T-helper 22 cell (primary cell): ENCODE measurements at places on chromosomes 13 and 19.
A peak's percentile ranks its signal among the peaks of the same experiment; 100 is the strongest.

GRCh38 chr13:25067064-25067463 is 28.9 kb upstream of the PABPC3 start:
- no peak for DNase-seq

GRCh38 chr19:20422216-20423205 is 143.1 kb downstream of the ZNF737 start:
- DNase-seq = no peak

- no peak for DNase-seq
Measured at GRCh38 chr13:109500146-109500773, 286.1 kb downstream of the IRS2 start.

- DNase-seq = no peak
Measured at GRCh38 chr13:33227927-33228647, 57.5 kb downstream of the STARD13 start.

- no peak for DNase-seq
Measured at GRCh38 chr13:46496086-46496485, 56.9 kb upstream of the LRCH1 start.

- DNase-seq = no peak
Measured at GRCh38 chr13:80591976-80592740, 251.2 kb upstream of the SPRY2 start.

- no peak for DNase-seq
Measured at GRCh38 chr19:49678985-49679770, 2.1 kb downstream of the PRMT1 start.

- peak; percentile 88 for DNase-seq
Measured at GRCh38 chr19:9323919-9324583, at the start of gene ZNF559. Gene ZNF559 (plus strand): TSS chr19:9324179. CDS start chr19:9338550, 14,371 bp downstream.

- DNase-seq = peak; percentile 68
Measured at GRCh38 chr19:10580979-10581631, 6.0 kb downstream of the AP1M2 start.

DNA sequence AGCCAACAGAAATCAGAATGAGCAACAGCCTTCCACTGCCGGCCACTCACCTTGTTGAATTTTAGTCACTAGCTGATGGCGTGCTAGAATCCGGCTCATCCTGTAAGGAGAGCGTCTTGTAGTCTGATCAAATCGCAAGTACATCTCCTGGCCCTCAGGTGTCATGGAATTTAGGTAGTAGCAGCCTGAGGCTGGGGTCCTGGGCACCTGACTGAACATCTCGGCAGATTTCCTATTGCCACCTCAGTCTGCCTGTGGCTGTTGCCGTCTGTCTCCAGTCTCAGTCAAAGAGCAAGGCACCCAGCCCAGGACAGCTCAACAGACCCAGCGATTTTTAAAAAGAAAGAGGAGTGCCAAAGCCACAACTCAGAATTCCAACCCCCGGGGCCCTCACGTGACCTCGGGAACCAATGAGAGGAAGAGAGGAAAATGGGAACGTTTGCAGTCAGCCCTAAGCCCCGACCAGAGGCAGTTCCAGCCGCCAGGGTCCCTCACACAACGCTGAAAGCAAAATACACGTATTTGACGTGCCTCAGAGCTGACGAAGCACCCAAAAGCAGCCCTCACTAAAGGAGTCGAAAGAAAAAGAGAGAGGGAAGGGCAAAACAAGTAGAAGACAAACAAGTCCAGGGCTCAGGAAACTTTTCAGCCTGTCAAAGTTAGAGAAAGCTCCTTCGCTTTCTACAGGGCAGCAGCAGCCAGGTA is at the start of gene STARD13:
Gene STARD13, minus strand, starts transcription at position 336 of the 705 bp plus-strand sequence. Its CDS starts 117 bp downstream, at position 219.
- no peak for DNase-seq

GRCh38 chr19:35784503-35785338 is 9.4 kb downstream of the ARHGAP33 start:
- no peak for DNase-seq

GRCh38 chr13:102678339-102679107 is 16.3 kb downstream of the METTL21C start:
- no peak for DNase-seq

- DNase-seq = no peak
Measured at GRCh38 chr19:469833-470232, 9.0 kb upstream of the SHC2 start.

- DNase-seq = no peak
Measured at GRCh38 chr13:45859705-45860104, 8.2 kb upstream of the SIAH3 start.

DNA sequence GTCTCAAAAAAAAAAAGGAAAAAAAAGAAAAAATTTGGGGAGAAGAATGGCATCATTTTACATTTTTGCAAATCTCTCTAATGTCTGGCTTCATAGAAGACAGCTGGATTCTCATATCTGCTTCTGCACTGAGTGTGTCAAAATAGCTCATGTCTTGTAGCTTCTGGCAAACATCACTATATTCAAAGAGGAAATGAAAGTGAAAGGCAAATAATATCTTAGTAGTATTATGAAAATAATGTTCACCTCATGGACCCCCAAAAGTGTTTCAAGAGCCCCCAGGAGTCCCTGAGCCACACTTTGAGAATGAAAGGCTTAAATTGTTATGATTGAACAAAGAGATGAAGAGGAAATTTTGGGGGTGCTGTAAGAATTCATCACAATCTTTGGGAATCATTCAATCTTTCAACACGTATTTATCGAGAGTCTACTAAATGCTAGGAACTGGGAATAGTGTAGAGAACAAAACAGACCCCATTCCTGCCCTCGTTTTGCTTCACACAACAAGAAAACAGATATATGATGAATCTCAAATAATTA is 1.2 kb upstream of the SLC6A16 start:
- DNase-seq = no peak

- no peak for DNase-seq
Measured at GRCh38 chr13:37209621-37210580, 104.4 kb upstream of the CSNK1A1L start.

DNA sequence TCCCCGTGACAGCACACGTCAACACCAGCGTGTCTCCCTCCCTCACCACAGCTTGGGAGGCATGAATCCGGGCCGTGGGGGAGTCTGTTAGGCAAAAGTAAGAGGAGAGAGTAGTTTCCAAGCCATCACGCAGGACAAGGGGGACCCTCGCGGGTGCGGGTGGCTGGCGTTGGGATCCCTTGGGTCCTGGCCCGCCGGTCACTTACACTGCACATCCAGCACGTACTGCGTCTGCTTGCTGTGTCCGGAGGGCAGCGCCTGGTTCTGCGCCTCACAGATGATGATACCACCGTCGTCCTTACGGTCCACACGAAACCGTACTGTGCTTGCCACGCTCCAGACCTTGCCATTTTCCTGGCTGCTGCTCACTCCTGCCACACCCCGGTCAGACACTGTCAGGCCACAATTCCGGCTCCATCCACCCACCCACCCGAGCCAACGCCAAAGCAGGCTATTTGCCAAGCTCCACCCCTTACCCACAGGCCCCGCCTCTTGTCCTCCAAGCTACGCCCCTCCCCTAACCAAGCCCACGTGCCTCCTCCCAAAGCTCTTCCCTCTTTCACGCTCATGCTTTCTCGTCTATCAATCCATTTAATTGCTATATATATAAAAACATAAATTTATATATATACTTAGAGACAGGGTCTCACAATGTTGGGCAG is 6.6 kb upstream of the ZNF428 start:
- DNase-seq = no peak

DNA sequence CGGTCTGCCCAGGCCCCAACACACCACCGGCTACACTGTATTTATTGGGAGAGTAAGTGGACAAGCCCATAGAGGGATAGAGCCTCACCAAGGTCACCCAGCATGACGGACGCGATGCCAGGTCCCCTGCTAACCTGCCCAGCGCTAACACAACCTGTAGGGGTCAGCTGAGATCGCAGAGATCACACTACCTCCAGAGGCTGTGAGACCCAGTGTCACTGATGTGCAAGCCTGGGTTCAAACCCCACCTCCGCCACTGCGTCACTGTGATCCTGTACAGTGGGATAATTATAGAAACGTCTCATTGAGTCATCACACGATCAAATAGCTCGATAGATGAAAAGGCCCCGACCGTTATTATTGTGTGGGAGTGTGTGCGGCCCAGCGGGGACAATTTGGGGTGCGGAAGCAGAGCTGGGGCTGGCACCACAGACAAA is 10.6 kb upstream of the TLE2 start:
- DNase-seq = no peak

- DNase-seq = no peak
Measured at GRCh38 chr13:76917095-76917494, 30.9 kb upstream of the KCTD12 start.

DNA sequence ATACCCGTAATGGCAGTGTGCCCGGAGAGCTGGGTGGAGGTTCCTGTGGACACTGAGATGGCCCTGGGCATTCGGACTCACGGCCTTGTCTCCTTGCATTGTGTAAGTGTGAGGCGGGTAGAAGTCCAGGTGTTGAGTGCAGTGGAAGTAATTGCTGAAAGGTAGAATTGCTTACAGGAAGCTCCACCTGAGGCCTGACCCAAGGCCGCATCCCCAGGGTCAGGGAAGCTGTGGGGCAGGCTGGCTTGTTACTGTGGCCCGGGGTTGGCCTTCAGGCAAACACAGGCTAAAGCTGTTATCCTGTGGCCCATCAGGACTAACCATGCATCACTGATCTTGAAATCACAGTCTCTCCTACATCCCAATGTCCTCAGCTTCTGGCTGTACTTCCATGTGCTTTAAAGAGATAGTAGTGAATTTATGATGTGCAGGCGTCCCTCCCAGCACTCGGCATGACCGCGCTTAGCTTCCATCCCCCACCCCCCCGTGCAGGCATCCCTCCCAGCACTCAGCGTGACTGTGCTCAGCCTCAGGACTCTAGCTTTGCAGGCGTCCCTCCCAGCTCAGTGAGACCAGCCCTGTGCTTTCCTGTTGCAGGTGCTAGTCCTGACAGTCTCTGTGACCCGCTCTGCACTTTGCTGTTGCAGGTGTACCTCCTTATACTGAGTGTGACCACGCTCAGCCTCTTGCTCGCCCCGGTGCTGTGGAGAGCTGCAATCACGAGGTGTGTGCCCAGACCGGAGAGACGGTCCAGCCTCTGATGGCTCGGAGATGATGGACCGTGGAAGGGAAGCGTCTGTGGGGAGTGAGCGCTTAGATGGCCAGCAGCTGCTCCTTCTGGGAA is 35.6 kb upstream of the TFDP1 start:
- DNase-seq = no peak

GRCh38 chr13:32548837-32549236 is 10.2 kb upstream of the N4BP2L2 start:
- DNase-seq = no peak

GRCh38 chr13:75485286-75486062 is 3.5 kb upstream of the TBC1D4 start:
- DNase-seq = no peak

- no peak for DNase-seq
Measured at GRCh38 chr13:49772828-49773227, 19.7 kb downstream of the KPNA3 start.

GRCh38 chr19:1046836-1047695 is 7.2 kb downstream of the ABCA7 start:
- no peak for DNase-seq

GRCh38 chr19:5228932-5229777 is 111.5 kb downstream of the PTPRS start:
- DNase-seq = no peak

DNA sequence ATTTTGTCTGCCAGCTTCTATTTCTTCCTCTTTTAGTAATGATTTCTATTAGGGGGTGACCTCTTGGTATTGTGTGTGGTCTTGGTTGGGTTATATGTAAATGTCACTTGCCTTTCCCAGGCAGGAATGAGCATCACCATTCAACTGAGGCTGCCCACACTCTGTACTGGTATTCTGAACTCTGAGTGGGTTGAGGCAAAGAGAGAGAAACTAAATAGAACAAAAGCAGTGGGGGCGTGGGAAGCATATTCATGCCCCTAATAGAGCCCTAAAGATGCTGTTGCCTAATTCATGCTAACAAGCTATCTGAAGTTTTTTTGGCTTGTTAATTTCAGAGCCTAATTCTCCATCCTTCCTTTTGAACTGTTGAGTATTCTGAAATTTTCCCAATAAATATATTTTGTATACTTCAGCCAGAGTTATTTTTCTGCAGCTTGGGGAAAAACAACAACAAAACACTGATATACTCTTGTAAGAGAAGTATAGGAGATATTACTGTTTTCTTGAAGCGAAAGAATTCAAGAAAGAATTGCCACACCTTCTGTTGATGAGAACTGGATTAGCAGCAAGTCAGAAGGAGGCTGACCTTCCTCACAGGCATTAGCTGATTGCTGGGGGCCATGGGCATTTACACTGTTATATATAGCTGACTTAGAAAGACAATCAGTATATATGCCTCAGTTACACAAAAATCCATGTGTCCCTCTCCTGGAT is 315.8 kb upstream of the KLF12 start:
- DNase-seq = no peak

DNA sequence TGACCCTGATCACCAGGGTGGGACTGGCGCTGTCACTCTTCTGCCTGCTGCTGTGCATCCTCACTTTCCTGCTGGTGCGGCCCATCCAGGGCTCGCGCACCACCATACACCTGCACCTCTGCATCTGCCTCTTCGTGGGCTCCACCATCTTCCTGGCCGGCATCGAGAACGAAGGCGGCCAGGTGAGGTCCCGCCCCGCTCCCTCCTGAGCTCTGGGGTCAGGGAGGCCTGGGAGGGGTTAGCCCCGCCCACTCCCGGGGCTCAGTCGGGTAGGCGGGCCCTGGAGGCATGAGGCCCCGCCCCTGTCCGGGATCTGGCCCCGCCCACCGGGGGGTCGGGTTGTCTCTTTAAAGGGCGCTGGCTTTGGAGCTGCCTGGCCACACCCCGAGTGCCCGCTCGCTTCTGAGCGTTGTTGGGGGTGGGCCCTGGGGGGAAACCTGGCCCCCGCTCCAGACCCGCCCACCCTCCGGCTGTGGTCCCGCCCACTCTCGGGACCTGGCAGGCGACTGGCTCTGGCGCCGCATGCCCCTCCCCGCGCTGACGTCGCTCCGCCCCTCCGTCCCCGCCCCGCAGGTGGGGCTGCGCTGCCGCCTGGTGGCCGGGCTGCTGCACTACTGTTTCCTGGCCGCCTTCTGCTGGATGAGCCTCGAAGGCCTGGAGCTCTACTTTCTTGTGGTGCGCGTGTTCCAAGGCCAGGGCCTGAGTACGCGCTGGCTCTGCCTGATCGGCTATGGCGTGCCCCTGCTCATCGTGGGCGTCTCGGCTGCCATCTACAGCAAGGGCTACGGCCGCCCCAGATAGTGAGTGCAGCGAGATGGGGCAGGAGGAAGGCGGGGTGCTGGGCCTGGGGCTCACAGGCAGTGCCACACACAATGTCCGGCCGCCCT is 13.1 kb downstream of the DDX39A start:
- peak; percentile 77 for DNase-seq

- DNase-seq = no peak
Measured at GRCh38 chr19:47404334-47405196, 14.8 kb downstream of the MEIS3 start.

- no peak for DNase-seq
Measured at GRCh38 chr19:10353793-10354391, 14.5 kb upstream of the ICAM3 start.

DNA sequence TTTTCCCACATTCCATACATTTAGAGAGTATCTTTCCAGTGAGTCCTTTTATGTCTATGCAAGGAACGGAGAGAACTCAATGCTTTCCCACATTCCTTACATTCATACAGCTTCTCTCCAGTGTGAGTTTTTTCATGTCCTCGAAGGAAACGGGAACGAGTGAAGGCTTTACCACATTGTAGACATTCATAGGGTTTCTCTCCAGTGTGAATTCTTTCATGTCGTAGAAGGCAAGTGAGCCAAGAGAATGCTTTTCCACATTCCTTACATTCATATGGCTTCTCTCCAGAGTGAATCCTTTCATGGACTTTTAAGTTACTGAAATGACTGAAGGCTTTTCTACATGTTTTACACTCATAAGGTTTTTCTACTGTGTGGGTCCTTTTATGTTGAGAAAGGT is 17.1 kb downstream of the ZNF823 start:
- DNase-seq = no peak
